Activated CD4-positive, alpha-beta T cell treated with anti-CD3 and anti-CD28 coated beads for 4 hours (primary cell): ENCODE measurements at places on chromosomes 6 and 20.

- no peak for DNase-seq
These were observed 104.0 kb downstream of the MKKS start for GRCh38 chr20:10330071-10330470.

GRCh38 chr6:145756170-145756662 is 20.9 kb upstream of the EPM2A start:
- no peak for DNase-seq

DNA sequence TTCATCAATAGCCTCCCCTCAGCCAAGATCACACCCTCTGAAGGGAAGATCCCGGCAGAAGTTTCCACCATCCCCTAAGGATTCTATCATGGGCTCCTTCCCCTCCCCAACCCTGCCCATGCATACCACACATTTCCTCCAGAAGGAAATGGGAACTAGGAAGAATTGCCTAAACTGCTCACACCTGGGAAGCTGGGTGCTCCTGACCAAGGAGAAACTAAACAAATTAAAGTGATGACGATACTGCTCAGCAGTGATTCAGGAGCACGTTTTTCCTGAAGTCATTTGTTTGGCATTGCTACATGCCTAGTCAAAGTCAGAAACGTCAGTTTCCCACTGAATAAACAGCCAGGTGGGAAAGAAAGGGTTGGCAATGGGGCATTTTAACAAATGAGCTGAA is 136.1 kb upstream of the CDYL start:
- no peak for DNase-seq

GRCh38 chr6:149135809-149136208 is 181.7 kb upstream of the TAB2 start:
- DNase-seq = no peak

DNA sequence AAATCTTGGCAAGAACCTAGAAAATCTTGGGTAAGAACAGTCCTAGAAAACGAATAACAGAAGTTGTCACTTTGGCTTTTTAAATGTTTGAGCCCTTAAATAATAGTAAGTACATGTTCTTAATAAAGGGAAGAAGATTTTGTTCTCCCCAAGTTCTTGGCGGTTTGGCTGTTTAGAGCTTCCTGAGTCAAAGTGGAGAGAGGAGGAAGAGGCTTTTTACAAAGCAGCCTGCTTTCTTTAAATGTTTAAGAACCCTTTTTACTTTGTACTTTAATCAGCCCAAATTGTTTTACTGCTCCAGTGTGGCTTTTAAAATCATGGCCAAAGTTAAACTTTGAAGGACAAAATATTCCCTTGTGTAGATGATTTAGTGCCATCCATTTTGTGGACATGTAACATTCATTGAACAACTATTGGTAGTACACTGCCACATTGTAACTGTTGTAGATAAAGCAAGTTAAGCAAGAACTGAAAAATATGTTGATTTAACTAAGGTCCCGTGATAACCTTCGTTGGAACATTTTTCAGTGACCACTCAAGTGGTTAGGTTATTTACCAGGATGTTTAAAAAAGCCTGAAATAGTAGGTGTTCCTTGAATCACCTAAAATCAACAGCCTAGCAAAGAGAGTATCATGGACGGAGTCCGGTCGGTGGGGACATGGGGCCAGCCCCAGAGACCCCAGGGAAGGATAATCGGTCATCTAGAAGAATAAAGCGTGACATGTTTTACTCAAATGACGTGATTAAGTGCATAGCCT is 2.4 kb downstream of the AMD1 start:
- no peak for DNase-seq

DNA sequence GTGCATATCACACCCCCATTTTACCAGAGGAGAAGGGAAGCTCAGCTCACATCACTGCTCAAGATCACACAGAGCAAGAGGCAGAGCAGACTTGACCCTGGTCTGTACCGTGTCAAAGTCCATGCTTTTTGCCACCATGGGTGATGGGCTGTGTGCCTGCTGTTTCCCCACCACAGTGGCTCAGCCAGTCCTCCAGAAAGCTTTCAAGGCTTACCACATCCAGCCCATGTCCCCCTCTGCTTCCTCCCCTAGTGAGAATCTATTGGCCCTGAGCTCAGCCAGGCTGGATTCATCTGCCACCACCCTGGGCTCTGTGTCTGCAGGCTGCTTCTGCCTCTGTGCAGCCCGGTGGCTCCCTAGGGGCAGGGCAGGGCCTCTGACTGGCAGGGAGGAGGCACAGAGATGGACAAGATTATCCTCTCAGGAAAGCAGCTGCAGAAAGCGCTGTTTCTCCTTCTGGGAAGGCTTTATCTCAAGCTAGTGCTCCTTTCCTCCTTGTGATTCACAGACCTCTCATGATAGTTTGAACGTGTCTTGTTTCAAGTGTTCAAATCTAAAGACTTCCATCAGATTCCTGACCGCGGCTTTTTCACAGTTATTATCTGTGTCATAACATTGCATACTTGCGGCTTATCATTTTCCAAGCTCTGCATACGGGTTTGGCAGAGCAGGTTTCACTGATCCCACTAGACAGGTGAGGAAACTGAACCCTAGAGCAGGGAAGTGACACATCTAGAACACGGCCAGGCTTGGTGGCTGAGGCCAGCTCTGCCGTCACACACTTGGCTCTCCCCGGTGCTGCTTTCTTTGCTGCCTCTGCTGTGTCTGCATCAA is 37.4 kb downstream of the VEGFA start:
- DNase-seq = no peak

- DNase-seq = no peak
These were observed 65.5 kb upstream of the FABP7 start for GRCh38 chr6:122714059-122714458.

GRCh38 chr6:111843347-111844147 is 29.7 kb downstream of the FYN start:
- peak; percentile 50 for DNase-seq

GRCh38 chr6:26155061-26155930 is 68.1 kb downstream of the HFE start:
- no peak for DNase-seq

- no peak for DNase-seq
These were observed 107.0 kb downstream of the JARID2 start for GRCh38 chr6:15352845-15353244.

- no peak for DNase-seq
These were observed 13.5 kb downstream of the DEFB132 start for GRCh38 chr20:271069-271468.

DNA sequence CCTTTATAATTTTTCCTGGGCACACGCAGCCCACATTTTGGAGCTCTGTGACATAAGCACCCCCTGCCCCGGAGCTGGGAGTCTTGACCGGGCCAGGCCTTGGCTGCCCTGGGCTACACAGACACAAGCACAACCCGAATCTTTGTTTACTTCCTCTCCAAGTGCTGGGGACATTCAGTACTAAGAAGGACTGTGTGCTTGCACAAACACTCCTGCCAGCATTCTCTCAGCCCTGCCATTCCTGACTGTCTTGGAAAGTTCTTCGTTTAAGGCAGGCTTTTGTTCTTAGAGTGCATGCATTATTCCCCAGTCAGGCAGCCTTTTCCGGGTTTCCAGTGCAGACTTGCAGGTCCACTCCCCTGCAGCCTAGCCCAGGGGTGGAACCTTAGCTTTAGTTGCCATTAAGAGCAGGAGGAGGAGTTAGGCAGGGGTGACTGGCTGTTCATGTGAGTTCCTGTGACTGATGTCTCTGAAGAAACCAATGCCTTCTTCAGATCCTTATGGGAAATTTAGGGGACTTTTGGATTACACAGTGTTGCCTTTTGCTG is 28.6 kb downstream of the FOXO3 start:
- DNase-seq = no peak

DNA sequence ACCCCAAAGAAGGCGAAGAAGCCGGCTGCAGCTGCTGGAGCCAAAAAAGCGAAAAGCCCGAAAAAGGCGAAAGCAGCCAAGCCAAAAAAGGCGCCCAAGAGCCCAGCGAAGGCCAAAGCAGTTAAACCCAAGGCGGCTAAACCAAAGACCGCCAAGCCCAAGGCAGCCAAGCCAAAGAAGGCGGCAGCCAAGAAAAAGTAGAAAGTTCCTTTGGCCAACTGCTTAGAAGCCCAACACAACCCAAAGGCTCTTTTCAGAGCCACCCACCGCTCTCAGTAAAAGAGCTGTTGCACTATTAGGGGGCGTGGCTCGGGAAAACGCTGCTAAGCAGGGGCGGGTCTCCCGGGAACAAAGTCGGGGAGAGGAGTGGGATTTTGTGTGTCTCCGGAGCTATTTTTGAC is 69.6 kb downstream of the HFE start:
- DNase-seq = peak; percentile 57

DNA sequence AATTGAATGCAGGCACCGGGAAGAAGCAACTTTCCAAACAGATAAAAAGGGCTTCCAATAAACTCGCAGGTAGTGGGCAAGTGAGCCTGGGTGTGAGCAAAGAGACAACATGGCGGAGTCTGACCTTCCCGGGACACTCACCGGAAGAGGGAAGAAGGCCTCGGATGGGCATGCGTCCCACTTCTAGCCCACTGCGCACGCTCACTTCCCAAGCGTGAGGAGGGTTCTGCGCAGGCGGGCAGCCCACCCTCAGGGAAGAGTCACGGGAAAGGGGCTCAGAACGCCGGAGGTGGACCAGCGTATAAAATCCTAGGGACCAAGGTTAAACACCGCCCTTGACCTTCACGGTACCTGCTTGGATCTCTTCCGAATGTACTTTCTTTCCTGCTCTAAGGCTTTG is 95.5 kb upstream of the AFDN start:
- no peak for DNase-seq

- DNase-seq = no peak
These were observed 11.7 kb downstream of the TFEB start for GRCh38 chr6:41723530-41724227.

GRCh38 chr6:19391926-19392325 is 445.2 kb upstream of the ID4 start:
- no peak for DNase-seq

- no peak for DNase-seq
These were observed 33.0 kb upstream of the TSHZ2 start for GRCh38 chr20:52939141-52939540.

- no peak for DNase-seq
These were observed 110.1 kb downstream of the DLL1 start for GRCh38 chr6:170180671-170181337.

DNA sequence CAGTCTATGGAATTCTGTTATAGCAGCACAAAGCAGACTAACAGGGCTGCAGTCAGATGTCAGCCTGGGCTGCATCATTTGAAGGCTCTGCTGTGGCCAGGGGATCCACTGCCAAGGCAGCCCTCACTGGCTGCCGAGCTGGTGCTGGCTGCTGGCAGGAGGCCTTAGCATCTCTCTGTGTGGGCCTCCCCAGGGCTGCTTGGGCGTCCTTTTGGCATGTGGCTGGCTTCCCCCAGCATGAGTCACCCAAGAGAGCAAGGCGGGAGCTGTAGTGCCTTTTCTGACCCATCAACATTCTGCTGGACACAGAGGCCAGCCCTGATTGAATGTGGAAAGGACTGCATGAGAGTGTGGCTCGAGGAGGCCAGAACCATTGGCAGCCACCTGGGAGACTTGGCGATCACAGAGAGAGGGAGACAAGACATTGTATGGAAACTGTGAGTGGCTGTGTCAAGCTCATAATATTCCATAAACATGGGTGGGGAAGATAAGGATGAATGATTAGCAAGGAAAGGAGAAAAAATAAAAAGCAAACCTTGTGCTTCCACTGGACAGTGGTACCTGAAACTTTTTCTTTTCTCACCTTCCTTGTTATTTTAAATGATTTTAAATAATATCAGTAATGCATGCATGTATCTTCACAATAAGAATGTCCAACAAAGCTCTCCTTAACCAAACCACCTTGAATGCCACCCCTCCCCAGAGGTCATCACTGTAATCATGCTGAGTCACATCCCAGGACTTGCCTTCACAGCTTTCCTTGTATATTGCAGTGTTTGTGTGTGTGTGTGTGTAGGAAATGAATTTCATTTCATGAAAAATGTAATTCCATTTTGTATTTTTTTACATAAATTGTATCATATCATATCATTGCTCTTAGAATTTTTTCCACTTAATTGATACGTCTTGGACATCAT is 55.0 kb upstream of the VSX1 start:
- DNase-seq = no peak

GRCh38 chr6:113719545-113719944 is 137.6 kb upstream of the MARCKS start:
- DNase-seq = no peak

GRCh38 chr6:160767647-160768019 is 65.6 kb downstream of the PLG start:
- DNase-seq = no peak

GRCh38 chr6:97187951-97188350 is 95.1 kb downstream of the MMS22L start:
- no peak for DNase-seq
